ENCODE measurements at places on chromosomes 7 and 10.
A peak's percentile ranks its signal among the peaks of the same experiment; 100 is the strongest.

DNA sequence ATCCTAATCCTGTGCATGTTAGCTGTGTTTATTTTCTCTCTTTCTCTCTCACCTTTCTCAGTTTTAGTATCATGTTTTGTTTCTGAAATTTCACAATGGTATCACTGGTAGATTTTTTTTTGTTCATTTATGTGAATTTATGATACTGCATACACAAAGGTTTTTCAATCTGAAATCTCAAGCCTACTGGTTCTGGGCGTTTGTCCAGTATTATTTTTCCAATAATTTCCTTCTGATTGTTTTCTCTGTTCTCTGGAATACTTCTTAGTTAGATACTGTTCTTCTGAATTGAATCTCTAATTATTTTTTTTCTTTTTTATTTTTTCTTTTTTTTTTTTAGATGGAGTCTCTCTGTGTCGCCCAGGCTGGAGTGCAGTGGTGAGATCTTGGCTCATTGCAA is 96.2 kb upstream of the TMEM72 start:
- DNase-seq, result no peak

DNA sequence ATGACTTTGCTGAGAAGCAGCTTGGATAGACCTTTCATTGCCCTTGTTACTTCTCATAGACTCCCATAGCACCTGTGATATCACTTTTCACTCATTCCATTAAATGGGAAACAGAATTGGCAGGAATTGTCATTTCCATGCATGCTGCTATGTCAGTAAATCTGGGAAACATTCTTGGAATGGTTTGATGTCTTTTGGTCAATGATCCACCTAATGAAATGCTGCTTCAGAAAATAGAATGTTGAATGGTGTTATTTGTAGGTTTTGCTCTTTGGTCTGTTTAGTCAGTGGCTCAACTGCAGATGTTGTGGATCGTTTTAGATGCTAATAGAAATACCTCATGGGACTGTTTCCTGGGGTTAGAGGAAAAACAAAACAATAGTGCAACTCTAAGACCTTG is 127.8 kb downstream of the PLPP4 start:
- no peak for DNase-seq

DNA sequence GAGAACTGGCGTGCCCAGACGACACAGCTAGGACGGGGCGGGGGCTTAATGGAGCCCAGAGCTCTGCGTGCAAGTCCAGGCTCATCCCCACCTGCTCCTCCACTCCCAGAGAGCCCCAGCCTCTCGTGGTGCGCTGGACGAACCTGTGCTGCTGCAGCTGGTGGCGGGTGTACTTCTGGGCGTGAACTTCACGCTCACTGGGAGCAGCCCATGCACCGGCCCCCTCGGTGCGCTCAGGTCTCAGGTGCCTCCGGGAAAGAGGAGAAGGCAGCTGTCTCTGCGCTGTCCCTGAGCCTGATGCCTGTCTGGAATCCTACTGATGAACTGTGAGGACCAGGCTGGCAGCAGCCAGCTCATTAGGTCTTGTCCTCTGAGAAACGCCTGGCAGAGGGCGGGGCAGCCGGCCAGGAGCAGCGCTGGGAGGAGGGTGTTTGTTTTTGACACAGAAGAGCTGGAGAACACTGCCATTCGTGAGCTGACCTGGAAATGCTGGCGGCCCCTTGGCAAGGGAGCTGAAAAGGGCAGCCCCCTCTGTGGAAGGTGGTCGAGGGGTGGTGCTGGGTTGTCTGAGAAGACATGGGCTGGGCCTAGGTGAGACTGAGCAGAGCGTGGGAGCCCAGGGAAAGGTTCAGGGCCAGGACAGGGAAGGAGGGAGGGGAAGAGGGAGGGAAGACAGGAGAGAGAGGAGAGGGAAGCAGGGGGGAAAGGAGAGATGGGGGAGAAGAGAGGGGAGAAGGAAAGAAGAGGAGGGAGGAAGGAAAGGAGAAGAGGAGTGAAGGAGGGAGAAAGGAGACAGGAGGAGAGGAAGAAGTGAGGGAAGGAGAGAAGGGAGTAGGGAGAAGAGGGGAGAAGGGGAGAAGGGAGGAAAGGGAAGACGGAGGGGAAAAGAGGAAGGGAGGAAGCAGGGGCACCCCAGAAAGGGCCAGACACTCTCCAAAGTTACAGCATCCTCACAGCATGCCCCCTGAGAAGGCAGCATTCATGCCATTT is 53.5 kb upstream of the TNS3 start:
- no peak for DNase-seq

GRCh38 chr10:127322286-127322685 is 125.9 kb upstream of the INSYN2A start:
- DNase-seq, result no peak

DNA sequence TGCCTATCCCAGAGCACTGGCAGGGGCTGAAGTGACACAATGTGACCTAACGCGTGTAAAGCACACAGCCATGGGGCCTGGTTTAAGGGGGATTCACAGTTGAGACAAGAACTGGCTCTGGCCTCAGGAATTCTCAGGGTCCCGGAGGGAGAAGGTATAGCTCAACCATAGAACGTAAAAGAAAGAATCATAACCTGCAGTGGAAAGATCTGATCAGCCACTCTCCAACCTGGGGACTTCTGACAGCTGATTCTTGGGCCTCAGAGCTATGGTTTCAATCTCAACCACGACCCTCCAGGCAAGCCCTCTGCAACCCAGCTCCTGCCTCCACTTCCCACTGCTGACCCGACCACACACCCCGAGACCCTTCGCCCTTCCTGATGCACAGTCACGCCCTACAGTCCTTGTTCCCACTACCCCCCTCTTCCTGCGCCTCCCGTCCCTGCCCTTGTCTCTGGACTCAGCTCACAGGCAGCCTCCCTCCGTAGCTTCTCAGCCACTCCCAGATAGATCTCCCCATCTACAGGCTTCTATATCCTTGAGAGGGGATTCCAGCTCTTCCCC is 245.2 kb downstream of the BUB3 start:
- no peak for DNase-seq

- DNase-seq, result no peak
Observed at GRCh38 chr7:5445981-5446594, 22.5 kb upstream of the TNRC18 start.

DNA sequence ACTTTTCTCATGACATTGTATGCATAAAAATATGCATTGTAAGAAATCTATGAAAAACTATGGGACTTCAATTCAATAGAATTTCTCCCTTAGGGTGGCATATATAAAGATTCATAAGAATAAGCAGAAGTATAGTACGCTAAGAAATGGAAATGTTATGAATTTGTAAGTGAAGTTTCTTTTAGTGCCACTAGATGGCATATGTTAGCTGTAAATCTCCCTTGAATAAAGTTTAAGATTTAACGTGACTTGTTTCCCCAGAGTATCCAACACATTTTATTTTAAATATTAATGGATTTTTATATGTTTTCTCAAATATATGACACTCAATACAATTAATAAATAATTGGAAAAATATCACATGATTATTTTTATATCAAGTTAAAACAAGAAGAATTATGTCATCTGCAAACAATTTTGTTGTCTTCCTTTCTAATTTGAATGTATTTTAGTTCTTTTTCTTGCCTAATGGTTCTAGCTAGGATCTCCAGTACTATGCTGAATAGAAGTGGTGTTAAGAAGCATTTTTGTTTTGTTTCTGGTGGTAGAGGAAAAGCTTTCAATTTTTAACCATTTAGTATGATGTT is 287.2 kb downstream of the HGF start:
- DNase-seq, result peak; percentile 84

DNA sequence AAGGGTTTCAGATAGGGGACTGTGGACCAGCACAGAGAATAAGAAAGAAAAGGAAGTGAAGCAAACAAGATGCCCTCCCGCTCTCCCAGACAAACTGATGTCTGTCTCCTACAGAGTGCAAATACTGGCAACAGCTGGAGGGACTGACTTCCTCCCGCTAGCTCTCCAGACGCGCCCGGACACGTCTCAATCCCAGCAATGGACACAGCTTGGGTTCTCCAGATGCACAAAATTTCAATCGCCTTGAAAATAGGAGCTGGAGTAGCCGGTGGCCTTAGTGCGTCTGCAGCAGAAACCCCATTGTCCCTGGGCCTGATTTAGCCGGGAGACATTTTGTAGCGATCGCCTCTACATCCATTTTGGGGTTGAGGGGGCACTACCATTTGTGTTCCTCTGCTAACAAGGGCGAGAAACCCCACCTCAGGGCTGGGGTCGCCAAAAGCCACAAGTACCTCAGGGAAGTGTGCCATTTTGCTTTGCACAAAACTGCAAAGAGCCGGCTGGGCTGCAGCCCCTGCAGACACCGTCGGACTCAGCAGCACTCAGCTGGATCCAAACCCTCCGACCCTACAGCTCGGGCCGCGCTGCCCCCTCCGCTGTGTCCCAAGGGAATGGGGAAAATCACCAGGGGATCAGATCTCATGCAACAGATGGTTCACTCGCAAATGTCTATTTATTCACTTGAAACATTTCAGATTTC is 5.9 kb downstream of the CPA2 start:
- DNase-seq, result no peak

DNA sequence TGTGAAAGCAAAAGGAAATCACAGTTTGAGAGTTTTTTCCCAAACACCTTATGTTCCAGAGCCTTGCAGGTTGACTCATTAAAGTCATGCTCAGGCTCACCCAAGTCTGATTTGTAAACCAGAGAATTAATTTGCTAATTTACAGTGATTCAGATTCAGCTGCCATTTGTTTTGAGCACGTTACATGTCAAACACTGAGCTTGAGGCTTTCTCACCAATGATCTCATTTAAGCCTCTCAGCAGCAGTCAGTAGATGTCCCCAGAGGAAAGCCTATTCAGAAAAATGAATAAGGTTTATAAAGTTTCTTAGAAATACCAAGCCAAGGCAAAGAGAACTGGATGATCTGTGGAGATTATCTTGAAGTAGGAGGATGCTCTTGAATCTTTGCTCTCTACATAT is 420.4 kb downstream of the HTR7 start:
- DNase-seq, result peak; percentile 19

GRCh38 chr10:31940839-31941653 is 12.4 kb upstream of the ARHGAP12 start:
- DNase-seq, result peak; percentile 30

DNA sequence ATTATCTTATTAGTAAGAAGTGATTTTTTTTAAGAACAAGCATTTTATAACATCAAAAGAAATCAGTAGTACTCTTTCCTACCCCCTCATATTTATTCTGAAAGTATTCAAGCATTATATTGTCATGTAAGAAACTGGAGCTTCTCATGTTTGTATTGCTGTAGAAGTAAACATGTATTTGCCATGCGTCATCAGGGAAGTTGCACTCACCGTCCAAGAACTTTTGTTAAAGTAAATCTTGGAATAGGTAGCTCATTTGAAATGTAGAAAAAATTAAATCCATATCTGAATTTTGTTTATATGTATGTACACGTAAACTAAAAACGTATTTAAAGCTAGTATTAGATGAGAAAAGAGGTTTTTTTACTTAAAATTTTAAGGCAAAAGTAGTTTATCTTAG is 96.8 kb downstream of the PTEN start:
- DNase-seq, result no peak

DNA sequence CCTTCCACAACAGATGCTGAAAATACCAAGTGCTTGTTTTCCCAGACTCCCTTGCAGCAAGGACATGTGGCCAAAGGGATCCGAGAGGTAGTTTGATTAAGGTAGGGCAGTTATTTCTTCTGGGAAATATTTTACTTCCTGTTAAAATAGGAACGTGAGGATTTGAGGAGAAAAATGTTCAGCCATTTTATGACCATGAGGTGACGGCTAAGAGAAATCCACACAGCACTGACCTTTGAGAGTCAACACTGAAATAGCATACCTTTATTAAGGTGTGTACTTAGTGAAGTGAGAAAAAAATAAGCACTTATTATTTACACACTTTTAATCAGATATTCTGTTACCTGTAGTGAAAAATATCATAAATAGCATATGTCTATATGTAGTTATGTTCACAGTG is 133.9 kb downstream of the PPP1R3A start:
- DNase-seq, result no peak

DNA sequence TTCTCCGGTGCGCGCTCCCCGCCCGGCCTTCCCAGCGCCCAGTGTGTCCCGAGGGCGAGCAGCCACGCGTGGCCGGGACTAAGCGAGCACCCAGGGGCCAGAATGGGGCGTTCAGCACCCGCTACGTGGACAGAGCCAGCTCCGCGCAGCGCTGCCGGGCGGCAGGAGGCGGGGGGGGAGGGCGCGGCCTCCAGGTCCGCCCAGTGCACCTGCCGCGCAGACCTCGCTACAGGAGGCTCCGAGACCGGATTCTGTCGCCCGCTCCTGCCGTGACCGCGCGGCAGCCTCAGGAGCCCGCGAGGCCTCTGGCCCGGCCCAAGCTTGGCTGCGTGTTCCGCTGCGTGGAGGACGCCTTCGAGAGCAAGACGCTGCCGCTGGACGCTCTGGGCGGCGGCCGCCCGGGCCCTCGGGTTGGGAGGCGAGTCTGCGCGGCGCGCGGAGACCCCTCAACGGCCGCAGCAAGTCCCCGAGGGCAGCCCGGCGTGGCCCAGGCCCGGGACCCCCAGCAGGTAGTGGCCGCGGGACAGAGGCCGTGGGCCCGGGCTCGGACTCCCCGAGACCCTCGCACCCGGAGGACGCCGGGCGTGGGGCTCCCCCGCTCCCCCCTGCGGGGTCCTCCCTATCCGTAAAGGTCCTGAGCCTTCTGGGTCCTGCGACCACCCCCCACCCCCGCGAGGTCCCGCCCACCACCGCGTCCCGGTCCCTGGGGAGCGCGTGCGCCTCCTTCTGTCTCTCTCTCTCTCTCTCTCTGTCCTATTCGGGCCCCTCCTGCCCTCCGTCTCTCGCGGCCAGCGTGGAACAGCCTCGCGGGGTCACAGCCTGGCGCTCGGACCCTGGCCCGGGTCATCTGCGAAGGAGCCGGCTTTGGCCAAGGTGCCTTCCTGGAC is 904 bp upstream of the DPYSL4 start:
- DNase-seq, result no peak

- DNase-seq, result no peak
Observed at GRCh38 chr10:124323806-124324205, 94.9 kb downstream of the OAT start.

GRCh38 chr7:2717293-2718261 is 29.6 kb downstream of the AMZ1 start:
- DNase-seq, result peak; percentile 53

- no peak for DNase-seq
Observed at GRCh38 chr10:92789786-92790185, 58.5 kb upstream of the EXOC6 start.

- no peak for DNase-seq
Observed at GRCh38 chr7:124662937-124663336, 102.7 kb downstream of the GPR37 start.

GRCh38 chr7:111030336-111030735 is 60.6 kb upstream of the LRRN3 start:
- DNase-seq, result no peak

- DNase-seq, result no peak
Observed at GRCh38 chr10:79898597-79899325, 50.1 kb downstream of the SFTPD start.

GRCh38 chr10:42958142-42958868 is 118.6 kb upstream of the RET start:
- DNase-seq, result no peak

DNA sequence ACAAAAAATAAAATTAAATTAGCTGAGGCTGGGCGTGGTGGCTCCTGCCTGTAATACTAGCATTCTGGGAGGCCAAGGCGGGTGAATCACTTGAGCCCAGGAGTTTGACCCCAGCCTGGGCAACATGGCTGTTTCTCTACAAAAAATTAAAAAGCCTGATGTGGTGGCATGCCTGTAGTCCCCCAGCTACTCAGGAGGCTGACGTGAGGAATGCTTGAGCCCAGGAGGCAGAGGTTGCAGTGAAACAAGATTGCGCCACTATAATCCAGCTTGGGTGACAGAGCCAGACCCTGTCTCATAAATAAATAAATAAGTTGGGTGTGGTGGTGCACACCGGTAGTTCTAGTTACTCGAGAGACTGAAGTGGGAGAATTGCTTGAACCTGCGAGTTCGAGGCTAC is 65.1 kb downstream of the GNA12 start:
- DNase-seq, result no peak

GRCh38 chr10:60978287-60979115 is 34.5 kb upstream of the RHOBTB1 start:
- peak; percentile 97 for DNase-seq

Measured in OCI-M1 (cell line).